ENCODE measurements at places on chromosomes 13 and 19.

- DNase-seq: no peak
Observed at GRCh38 chr19:43524922-43525835, 1.8 kb downstream of the ETHE1 start.

DNA sequence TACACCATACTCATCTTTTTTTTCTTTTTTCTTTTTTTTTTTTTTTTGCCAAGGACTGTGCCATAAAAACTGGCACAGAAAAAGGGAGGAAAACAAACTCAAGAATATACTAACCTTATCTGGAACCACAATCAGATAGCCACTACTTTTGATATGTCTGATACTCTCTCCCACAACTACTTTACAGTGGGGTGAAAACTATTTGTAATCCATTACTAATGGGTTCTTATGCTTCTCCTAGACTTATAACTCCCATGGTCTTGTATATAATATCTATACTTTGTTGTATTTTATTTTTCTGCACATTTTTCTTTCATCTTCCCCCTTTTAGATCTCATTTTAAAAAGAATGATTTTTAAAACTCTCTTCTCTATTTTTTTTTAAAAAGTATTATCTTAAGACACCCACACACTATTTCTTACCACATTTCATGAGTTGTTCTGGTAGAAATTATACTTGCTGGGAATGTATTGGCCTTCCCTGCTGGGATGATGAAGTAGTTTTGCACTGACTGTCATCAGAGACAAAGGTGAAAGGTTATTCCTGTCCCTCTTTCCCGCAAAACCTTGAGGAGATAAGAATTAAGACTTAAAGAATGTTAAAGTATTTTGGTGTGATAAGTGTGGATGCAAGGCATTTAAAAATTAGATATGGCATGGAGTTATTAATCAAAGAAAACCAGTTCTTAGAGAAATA, 146.7 kb upstream of the KLF12 start:
- no peak for DNase-seq

DNA sequence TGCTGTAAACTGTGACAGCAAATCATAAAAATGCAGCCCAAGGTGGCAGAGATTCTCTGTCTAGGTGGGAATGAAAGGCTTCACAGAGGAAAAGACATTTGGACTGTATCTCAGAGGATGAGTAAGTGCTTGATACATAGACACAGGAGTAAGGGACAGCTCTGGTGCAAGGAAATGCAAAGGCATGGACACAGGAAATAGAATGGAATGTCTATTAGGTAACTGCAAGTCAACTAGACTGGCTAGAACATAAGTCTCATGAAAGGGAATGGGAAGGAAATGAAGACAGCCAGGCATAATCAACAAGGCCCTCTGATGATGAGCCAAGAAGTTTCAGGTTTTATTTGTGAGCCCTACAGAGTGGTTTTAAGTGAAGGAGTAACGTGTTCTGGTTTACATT, 321.7 kb downstream of the SUCLA2 start:
- DNase-seq: no peak

GRCh38 chr13:106393776-106394175, 141.7 kb downstream of the EFNB2 start:
- no peak for DNase-seq

All from HS-5 (cell line).